ENCODE measurements at places on chromosomes 2 and 18.
A peak's percentile ranks its signal among the peaks of the same experiment; 100 is the strongest.

- no peak for DNase-seq
These were observed 387.3 kb downstream of the CLIP4 start for GRCh38 chr2:29502460-29502911.

DNA sequence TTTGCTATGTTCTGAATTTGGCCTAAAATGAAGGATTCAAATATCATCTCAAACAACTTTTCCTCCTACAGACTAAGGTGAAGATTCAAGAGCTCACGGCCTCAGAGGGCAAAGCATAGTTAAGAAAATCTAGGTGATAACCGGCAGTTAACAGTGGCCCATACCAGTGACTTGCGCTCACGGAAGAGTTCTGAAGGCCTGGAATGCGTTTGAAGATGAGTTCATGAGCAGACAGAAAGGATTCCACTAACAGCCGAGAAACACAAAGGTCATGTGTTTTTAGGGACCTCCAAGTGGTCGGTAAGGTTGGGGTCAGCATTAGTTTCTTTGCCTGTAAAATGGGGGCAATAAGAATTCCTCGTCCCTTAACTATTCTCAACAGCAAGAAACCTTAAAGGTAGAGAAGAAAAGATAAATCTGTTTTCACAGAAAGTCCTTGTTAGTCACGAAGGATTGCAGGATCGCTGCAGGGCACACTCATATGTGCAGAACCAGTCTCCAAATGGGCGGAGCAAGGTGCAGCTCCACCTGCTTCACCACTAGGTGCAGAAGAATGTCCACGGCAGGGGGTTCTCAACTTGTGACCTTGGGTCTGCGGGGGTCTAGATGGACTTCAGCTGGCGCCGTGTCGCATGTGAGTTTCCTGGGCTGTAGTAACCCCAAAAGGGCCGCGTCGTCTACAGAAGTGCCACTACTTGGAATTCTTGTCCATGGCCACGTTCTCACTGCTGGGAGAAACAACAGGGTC lies 708 bp upstream of the RPIA start:
- DNase-seq: peak; percentile 16

GRCh38 chr2:118300832-118301231 lies 212.6 kb downstream of the INSIG2 start:
- no peak for DNase-seq

- no peak for DNase-seq
These were observed 236.0 kb downstream of the DOK6 start for GRCh38 chr18:69636529-69637301.

DNA sequence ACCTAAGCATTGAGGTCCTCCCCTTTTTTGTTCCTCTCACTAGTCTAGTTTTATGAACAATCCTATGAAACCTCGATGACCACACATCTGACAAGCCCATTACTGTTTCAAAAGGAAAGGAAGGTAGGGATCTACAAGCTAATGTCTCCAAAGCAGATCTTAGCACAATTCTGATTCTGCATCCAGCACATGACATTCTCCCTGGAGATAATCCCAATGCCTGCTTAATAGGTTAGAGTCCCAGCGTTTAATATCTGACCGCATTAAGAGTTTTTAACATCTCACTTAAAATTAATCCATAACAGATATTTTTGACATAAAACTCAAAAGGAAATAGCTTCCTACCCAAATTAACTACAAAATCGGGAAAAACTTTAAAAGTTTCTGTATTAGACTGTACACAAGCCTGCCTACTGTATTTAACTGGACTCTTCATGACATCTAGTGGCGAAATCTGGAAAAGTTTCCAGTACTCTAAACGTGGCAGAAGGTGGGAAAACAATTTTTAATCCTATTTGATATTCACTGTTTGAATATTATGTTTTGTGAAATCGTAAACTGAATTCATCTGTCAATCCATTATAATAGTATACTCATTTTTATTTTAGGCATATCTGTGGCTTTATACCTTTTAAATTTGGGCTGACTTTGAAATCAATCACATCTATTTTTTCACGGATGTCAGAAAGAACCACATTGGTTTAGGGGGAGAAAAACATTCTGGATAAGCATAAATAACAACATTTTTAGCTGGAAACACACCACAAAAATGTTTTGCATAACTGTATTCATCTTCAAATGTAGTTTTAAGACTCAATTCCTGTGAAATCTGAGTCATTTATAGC lies 62.4 kb downstream of the TXNL1 start:
- peak; percentile 78 for DNase-seq

GRCh38 chr2:204650611-204651010 lies 105.3 kb downstream of the PARD3B start:
- DNase-seq: no peak

- no peak for DNase-seq
These were observed 117.0 kb downstream of the PKP4 start for GRCh38 chr2:158573739-158574138.

DNA sequence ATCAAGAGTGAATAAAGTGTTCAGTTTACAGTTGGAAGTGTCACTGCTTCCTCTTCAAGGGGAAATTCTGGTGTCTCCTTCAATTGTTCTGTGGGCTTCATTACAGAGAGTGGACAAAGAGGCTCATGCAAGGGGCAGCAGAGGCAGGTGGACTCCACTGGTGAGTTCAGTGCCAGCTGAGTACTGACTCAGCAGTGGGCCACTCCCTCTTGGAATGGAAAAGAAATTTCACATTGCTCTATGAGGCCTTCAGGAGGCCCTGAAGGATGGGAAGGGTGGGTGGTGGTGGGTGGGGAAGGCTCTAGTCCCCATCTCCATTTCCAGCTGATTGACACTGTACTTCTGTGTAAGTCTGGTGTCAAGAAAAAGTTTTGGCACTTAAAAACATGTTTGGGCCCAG lies 66.4 kb downstream of the PRELID3A start:
- DNase-seq: no peak

- DNase-seq: no peak
These were observed 1450.0 kb downstream of the LRP1B start for GRCh38 chr2:140680862-140681261.

DNA sequence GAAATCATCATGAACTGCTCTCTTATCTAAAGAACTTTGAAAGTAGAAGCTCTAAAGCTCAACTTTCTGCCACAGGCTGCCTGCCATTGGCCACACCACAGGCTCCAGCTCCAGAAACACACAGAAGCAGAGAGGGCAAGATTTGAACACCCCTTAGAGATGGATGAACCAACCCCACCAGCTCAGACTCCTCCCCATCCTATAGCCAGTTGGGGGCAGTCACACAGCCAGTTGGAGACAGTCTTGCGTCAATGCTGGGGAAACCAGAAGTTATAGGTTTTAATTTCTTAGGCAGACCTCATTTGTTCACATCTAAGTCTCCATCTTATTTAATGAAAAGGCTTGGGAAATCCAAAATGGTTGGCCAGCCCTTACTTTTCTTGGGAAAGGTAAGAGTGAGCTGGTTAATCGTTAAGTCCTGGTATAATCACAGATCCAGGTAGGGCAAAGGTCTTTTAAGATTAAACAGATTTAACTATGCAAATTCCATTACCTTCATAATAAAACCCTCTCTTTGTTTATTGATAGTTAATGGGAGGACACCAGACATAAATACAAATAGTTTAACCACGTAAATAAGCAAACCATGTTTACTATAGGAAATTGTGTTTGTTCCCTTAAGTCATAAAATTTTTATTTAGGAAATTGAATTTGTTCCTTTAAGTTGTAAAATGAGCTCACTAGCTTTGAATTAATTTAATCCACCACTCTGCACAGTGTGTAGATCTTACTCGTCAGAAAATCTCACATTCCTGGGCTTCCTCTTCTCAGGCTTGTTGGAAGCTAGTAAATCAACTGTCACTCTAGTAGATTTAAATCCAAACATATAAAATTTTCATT lies 28.0 kb downstream of the MRO start:
- no peak for DNase-seq

DNA sequence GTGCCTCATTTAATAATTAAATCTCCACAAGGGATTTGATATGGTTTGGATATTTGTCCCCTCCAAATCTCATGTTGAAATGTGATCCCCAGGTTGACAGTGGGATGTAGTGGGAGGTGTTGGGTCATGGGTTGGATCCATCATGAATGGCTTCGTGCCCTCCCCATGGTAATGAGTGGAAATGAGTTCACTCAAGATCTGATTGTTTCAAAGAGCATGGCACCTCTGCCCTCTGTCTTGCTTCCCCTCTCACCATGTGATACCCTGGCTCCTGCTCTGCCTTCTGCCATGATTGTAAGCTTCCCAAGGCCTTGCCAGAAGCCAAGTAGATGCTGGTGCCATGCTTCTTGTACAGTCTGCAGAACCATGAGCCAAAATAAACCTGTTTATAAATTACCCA lies 15.0 kb upstream of the RAB27B start:
- no peak for DNase-seq

GRCh38 chr2:131413148-131413747 lies 49.3 kb upstream of the RAB6D start:
- peak; percentile 74 for DNase-seq

DNA sequence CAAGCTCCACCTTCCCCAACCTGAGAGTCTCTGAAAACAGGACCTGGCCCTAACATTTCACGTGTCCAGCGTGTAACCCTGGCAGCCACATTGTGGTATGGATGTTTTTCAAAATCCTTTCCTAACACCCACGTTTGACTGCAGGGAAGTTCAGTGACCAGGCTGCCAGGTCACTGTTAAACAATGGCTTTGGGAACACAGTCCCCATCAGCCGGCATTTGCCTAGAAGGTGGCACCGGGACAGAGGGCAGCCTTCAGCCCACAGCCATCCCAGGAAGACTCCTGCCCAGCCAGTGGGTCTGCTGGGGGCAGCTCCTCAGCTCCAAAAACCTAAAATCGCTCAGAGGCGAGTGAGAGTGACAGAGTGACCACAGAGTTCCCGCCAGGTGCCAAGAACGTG lies 140.2 kb downstream of the SH3BP4 start:
- no peak for DNase-seq

- DNase-seq: no peak
These were observed 122.4 kb downstream of the PTGR3 start for GRCh38 chr18:75086494-75087034.

GRCh38 chr2:44981714-44982108 lies 27.5 kb downstream of the SIX2 start:
- DNase-seq: peak; percentile 86

DNA sequence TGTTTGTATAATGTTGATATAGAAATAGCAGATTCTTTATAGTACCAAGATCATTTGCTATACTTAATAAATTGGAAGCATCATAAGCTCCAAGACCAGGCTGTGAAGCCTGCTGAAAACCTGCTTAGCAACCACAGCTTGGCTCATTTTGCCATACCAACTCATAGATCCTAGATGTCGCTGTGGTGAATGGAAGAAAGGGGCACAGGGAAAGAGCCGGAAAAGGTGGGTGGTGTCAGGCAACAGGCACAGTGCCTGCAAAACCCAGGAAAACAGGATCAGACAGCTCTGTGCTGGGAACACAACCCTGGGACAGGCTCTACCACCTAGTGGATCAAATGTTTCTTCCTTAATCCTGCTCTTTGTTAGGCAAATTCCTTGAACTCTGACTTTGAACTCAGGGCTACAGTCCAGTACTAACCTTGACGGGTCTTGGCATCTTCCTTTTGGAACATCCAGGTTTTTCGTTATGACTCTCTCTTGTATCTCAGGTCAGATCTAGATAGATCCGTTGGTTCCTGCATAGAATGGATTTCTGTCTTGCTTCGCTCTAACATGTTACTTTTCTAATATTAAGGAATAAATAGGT lies 31.6 kb downstream of the TWSG1 start:
- peak; percentile 38 for DNase-seq

- no peak for DNase-seq
These were observed 164.3 kb upstream of the FHL2 start for GRCh38 chr2:105563000-105563719.

GRCh38 chr18:2425426-2426317 lies 145.6 kb downstream of the METTL4 start:
- no peak for DNase-seq

DNA sequence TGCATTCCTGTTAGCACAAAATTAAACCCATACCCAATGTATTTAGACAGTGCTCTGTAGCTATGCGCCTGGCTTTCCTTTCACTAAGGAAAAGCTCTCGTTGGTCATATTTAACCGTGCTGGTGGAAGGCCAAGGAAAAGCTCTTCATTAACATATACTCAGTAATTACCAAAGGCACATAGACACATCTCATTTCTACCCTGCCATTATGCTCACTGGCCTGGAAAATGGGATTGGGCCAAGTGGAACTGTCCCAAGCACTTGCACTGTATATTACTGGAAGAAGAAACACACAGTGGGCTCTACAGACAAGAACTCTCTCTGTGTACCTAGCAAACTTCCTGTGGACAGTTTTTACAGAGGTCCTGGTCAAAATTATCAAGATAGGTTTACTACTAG lies 274.4 kb downstream of the ERBB4 start:
- DNase-seq: no peak

DNA sequence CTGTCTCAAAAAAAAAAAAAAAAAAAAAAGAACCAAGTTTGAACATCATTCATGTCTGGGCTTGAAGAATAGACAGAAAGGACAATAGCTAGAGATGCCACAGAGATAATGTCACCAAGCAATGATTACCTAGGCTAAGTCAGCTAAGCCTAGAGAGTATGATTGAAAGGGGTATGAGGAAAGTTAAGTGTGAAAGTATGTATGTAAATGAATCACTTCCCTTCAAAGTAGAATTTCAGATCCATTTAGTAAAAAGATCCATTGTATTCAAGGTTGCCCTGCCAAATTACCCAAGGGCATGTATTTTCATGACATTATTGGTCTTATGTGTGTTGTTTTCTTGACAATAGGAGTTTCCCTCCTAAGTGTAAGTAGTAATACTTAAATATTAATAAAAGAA lies 34.1 kb upstream of the SLC39A10 start:
- no peak for DNase-seq

DNA sequence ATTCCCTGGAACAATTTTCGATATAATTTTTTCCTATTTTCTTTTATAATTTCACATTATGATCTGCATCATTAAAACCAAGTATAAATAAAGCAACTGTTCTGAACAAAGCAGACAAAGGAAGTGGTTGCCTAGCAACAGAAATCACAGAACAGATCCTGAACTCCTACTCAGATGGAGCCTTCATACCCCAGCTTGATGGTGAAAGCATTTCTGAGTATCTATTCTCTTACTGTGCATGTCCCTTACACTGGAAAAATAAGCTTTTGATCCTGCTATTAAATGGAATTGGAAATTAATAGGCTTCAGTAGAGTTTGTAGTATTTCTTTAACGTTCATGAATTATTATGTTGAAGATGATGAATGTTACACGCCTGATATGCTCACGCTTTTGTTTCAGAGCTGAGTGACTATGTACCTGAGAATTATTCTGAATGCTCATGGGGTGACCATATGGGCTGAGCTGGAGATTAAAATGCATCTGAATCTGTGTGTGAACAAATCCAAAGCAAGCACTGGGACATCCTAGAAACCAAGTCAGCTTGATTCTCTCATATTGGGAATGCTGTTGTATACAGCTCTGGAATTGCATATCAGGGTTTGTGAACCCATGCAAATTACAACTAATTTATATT lies 254.0 kb downstream of the KCNJ3 start:
- no peak for DNase-seq

Measured in cardiac fibroblast (primary cell).